HepG2 (cell line): ENCODE measurements at places on chromosomes 11 and 22.
A peak's percentile ranks its signal among the peaks of the same experiment; 100 is the strongest.

- DNase-seq, result no peak
Observed at GRCh38 chr11:27122001-27122400, 81.4 kb downstream of the BBOX1 start.

DNA sequence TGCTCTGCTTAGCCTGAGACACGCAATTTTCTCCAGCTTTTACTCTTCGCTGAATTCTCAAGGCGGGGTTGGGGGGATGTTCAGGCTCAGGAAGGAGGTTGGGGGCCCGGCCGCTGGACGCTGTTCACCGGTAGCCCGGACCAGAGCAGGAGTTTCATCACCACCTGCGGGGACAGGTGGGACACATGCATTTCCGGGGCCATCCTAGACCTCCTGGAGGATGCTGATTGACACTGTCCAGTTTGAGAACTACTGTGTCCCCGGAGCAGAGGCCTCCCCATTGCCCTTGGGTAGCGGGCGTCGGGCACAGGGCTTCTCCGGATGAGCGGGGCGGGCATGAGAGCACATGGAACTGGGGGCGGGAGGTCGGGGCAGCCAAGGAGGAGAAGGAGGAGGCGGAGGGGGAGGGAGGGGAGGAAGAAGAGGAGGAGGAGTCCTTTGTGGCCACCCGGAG, 144.0 kb upstream of the GRK3 start:
- no peak for DNase-seq

DNA sequence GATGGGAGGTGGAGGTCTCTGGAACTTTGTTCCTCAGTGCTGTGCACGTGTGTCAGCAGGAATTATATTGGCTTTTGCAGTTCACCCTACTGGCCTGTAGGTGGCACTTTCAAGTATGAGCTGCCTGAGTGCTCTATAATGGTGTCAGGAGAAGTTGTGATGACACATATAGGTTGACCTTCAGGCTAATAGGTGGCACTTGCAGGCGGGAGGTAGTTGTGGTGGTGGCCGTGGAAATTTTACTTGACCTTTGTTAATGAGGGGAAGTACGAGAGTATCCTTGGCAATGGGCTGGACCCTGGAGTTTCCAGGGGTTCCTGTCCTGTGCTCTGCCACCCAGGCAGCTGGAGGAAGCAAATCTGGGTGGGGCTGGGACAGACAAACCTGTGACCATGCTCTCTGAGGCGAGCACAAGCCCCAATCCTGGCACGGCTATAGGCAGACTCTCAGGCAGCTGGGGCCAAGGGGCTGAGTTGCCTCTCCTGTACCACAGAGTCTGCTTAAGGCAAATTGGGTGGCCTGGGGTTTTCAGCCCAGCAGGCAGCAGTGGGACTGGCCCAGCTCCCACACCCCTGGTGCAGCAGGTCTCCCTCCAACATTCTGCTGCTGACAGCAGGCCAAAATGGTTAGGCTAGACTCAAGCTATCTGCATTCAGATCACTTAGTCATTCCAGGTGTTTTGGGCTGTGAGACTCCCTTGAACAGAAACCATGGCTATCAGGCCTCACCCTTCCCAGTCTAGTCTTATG, 147.5 kb upstream of the CTSC start:
- peak; percentile 50 for DNase-seq

DNA sequence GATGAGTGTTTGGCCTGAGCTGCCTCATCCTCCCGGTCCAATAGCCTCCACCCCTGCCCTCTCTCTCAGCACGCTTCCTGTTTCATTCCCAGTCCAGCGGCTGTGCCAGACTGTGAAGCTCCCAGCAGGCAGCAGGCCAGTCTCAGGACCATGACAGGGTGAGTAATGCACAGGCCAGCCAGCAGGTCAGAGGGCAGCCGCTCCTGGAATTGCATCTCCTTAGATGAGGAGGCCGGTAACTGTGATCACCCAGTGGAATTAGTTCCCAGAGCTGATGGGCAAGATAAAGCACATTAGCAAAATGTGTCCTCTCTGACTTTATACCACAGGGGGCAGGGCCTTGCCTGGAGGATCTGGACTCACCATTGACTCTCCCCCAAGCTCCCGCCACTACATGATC, 251.2 kb downstream of the ETS1 start:
- DNase-seq, result peak; percentile 44

GRCh38 chr22:28052825-28053269, 133.8 kb upstream of the PITPNB start:
- DNase-seq, result no peak
